OCI-LY7 (cell line): ENCODE measurements at places on chromosomes 13 and 19.

DNA sequence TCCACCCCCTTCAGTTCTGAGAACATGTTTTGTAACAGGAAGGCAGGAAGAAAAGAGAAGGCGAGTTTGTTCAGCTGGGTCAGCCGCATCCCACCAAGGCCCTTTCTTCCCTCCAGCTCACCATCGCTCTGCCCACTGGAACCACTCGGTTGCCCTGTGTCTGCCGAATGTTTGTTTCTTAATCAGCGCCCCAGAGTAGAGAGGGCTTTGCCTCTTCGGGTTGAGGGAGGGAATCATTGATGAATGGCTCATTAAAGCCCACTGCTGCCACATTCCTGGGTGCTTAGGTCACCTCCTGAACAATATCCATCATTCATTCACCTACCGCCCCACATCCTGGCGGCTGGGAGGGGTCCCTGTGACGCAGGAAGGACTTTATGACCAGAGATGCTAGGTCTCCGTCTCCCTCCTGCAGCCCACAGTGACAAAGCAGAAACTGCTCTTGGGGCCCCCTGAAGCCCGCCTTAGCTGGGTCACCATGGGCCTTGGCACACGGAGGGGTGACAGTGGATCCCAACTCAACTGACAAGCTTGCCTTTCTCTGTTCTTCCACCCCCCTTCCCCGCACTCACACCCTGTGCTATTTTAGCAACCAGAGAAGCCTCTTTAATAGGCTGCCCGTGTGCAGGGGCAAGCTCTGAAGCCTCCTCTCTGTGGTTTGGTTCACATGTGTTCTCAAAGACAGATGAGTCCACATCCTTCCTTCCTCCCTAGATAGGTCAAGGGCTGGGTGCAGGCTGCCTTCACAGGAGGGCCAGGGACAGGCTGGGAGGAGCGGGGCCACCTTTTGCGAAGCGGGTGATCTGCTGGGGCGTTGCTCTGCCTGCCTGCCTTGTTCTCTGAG lies 46.2 kb downstream of the ACTN4 start:
- peak; percentile 9 for DNase-seq

DNA sequence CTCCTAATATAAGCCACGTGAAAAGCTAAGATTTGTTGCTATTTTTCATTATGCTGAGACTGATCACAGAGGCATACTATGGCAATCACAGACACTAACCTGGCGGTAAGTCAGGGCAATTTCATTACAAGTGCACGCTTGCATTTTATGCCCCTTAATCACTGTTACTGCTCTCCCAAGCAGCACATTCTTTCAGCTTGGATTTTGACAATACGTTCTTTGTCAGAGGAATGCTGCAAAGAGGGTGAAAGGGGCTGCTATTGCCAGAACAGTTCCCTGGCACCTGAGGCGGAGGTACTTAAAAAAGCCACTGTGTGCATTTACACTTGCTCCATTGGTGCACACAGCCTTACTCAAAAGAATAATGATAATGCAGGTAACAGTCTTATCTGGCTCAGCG lies 346.6 kb downstream of the RFC3 start:
- DNase-seq = no peak

- DNase-seq = peak; percentile 62
Observed at GRCh38 chr13:51849145-51850101, 4.4 kb upstream of the TMEM272 start.

GRCh38 chr13:109630271-109630670 lies 156.1 kb downstream of the IRS2 start:
- DNase-seq = no peak

- DNase-seq = peak; percentile 75
Observed at GRCh38 chr19:4267101-4267900, 11.8 kb upstream of the SHD start.

DNA sequence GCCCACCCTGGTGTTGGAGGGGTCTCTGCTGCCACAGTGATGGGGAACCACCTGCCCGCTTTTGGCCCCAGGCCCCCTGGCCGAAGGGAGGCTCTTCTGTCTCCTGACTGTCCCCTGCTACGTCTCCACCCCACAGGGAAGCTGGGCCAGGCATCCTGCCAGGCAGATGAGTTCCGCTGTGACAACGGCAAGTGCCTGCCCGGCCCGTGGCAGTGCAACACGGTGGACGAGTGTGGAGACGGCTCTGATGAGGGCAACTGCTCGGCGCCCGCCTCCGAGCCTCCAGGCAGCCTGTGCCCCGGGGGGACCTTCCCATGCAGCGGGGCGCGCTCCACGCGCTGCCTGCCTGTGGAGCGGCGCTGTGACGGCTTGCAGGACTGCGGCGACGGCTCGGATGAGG lies 11.0 kb downstream of the LRP3 start:
- DNase-seq = no peak

DNA sequence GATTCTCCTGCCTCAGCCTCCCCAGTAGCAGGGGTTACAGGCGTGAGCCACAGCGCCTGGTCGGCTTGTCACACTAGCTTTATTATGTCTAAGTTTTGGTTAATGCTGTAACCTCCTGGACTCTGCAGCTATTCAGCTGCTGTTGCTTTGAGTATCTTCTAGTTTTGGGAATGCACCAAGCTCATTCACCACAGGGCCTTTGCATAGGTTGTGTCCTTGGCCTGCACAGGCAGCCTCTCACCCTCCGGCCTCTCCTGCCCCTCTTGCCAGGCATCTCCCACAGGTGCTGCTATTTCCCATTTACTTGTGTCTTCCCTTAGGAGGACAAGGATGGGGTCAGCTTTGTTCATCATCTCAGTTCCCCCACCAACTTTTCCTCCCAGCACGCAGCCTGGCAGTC lies 2.4 kb upstream of the CCDC9 start:
- DNase-seq = no peak

- no peak for DNase-seq
Observed at GRCh38 chr13:59621773-59622172, 542.0 kb downstream of the DIAPH3 start.

- no peak for DNase-seq
Observed at GRCh38 chr13:96499656-96500055, 409.7 kb downstream of the HS6ST3 start.

DNA sequence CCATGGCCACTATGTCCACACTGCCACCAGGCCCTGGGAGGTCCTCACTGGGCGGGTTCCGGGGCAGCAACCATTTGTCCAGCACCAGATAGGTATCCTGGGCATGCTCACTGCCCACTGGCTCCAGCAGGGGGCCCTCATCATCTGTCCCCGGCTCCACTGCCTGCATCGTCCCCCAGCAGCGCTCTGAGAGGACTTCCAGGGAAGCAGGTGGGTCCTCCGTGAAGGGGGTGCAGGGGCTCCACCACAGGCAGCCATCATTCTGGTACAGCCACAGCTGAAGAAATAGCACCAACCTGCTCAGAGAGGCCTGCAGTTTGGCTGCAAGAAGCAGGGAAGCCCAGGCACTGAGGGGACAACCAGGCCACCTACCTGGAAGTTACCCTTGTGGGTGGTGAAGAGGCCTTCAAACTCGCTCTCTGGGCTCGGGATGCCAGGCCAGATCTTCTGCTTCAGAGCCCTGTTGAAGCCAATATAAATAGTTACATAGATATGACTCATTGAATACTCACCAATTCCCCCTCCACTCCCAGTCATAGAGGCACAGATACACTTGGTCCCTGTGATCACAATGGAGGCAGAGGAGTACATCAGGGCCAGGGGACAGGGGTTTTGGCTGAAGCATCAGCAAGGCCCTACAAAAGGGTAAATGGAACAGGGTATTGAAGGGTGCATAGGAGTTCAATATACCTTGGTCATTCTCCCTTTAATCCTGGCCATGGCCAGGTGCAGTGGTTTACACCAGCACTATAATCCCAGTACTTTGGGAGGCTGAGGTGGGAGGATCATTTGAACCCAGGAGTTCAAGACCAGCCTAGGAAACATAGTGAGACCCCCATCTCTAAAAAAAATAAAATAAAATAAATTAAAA lies 4.1 kb downstream of the SWSAP1 start:
- peak; percentile 48 for DNase-seq

DNA sequence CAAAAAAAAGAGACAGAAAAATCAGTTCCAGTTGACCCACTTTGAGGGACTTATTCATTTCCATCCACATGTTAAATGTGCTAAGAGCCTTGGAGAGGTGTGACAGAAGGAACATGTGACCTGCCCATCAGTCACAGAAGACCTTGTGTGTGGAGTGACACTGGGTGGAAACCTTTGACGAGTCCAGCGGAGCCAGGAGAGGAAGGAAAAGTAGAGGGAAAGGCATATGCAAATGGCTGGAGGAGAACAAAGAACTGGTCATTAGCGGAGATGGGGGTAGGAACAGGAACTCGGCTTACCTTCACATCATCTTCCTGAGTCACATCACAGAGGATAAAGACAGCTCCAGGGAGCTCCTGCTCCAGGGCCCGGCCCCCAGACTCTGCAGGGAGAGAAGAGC lies 2.3 kb downstream of the HSD17B14 start:
- DNase-seq = no peak

GRCh38 chr19:1213391-1214286 lies 8.1 kb downstream of the STK11 start:
- DNase-seq = no peak

GRCh38 chr13:45198041-45198440 lies 2.8 kb downstream of the KCTD4 start:
- DNase-seq = no peak

DNA sequence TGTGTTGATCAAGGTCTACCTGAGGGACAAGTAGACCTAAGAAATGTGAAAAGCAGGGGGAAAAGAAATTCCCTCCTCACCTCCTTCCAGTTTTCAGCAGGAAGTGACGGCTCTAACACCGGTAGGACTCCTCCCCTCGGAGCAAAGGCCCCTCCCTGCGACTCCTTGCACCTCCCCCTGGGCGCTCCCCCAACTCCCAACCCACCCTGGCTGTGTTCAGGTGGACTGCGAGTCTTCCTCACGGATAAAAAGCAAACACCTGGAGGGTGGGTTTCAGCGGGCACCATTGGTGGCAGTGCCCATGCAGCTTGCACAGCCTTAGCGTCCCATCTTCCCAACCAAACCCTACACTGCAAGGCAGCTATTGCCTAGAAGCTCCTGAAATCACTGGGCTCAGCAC lies 124.5 kb downstream of the COL4A1 start:
- DNase-seq = no peak

DNA sequence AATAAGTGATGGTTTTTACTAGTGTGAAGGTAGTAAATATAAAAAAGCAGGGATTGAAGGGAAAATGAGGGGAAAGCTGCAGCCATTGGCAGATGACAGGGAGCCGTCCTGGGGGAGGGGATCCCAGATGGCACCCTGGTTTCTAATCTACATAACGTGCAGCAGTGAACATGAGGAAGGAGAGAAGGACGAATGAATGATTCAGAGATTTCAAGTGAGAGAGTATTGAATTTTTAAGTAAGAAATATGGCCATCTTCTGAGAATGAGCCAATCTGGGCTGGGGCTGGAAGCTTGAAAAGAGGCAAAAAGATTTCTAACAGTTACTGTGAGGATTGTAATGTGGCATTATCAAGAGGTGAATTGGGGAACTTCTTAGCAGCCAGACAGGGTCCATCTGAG lies 414.2 kb downstream of the MYO16 start:
- DNase-seq = no peak

DNA sequence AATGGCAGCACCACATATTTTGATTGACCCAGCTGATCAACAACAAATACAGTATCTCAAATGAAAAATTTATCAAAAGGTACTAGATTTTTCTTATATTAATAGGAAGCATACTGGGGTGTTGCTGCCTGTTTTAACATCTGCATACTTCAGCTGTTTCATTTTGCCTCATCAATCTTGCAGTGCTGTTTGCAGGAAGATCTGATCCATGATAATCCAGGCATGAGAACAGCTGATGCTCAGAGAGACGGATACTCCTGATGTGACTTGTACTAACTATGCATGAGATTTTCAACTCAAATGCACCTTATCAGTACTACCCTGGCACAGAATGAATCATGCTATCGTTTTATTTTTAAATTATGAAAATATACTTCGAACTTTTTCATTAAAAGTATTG lies 2136.8 kb downstream of the PCDH9 start:
- DNase-seq = no peak

- DNase-seq = no peak
Observed at GRCh38 chr19:45554481-45554880, 30.1 kb downstream of the OPA3 start.

GRCh38 chr19:45781214-45782161 lies 802 bp downstream of the DMPK start:
- DNase-seq = no peak

- DNase-seq = no peak
Observed at GRCh38 chr13:111970494-111971141, 96.3 kb upstream of the SOX1 start.

GRCh38 chr19:39196860-39197562 lies at the start of gene NCCRP1:
Gene NCCRP1, plus strand, starts transcription at chr19:39196964. Its CDS starts 19 bp downstream, at chr19:39196983.
- no peak for DNase-seq

- peak; percentile 80 for DNase-seq
Observed at GRCh38 chr19:41327576-41328156, 17.7 kb downstream of the CCDC97 start.

DNA sequence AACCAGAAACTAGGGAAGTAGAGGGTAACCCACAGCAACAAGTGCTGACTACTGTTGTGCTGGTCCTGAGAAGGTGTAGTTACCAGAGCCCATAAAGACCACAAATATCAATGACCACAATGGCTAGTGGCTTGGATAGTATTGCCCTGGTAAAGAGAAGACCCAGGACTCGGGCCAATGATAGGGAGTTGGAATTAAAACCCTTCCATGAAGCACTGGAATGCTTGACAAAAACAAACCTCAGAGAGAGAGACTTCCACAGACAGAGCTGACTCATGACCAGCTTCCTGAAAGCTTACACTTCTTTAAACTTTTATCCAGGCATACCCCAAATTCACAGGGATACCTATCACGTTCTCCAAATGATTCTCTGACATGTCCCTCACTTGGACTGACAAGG lies 60.5 kb downstream of the WDR87 start:
- DNase-seq = no peak

DNA sequence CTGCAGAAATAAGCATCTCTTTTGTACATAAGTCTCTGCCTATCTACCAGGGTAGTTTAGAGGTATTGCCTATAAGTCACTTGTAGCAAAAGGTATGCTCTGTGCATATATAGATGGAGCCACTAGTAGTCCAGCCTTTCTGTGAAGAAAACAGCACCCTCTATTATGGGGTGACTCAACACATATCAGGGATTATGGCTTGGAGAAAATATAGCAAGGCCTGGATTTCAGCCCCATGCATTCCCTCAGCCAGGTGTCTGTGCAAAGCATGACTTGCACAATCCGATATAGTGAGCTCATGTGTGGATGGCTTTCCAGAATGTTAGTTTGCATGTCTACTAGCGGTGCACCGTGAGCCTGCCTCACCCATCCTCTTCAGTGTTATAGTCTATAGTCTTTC lies 13.4 kb upstream of the NALCN start:
- DNase-seq = no peak

- no peak for DNase-seq
Observed at GRCh38 chr19:12611361-12611699, 610 bp downstream of the ZNF791 start.
